ENCODE measurements at places on chromosomes 2 and 18.

- DNase-seq = no peak
Measured at GRCh38 chr2:45983213-45983612, 314.0 kb upstream of the EPAS1 start.

DNA sequence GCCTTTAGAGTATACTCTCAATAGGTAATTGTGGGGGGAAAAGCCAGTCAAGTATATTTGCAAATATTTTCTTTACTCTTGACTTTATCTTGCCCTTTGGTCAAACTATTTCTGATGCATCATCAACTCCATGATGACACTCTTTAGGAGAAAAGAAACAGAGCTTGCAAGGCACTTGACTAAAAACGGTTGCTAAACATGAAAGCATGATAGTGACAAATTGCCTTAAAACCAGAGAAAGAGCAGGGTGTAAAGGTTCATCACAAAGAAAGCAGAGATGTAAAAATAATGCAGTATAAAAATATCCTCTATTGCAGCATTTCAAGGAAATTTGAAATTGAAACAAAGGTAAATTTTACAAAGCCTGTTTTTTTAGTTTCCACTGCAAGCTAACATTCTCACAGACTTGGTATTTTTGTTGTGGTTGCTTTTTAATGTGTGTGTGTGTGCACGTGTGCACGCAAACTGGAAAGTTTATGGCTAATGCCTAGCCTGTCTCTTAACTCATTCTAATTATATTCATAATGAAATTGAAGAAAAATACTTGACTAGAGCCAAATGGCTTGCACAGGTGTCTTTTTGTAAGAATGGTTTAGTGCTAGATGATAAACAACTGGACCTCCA lies 503.6 kb downstream of the ARHGAP15 start:
- DNase-seq = no peak

GRCh38 chr2:36482576-36483214 lies 115.3 kb downstream of the FEZ2 start:
- DNase-seq = no peak

- DNase-seq = no peak
Measured at GRCh38 chr18:50569930-50570329, 10.0 kb downstream of the MAPK4 start.

- no peak for DNase-seq
Measured at GRCh38 chr2:6835467-6835866, 30.2 kb downstream of the CMPK2 start.

DNA sequence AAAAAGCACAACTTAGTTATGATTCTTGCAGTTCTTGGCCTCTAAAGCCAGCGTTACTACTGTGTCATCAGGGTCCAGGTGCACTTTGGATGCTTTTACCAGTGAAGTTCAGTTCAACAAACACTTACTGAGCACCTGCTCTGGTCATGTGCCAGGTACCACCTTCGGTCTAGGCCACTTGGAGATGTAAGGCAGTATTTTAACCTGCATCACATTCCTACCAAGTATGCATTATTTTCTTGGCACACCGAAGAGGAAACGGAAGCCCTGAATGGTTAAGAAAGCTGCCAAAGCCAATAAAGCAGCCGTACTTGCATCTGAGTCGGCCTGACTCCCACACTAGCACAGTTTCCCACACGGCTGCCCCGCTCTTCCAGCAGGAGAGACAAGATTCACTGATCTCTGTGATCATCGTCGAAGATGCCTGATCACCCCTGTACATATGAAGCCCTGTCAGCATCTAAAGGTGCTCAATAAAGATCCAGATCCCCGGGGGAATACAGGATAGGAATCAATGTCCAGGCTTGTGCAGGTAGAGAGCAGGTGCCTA lies 427.1 kb downstream of the EIPR1 start:
- DNase-seq = no peak

DNA sequence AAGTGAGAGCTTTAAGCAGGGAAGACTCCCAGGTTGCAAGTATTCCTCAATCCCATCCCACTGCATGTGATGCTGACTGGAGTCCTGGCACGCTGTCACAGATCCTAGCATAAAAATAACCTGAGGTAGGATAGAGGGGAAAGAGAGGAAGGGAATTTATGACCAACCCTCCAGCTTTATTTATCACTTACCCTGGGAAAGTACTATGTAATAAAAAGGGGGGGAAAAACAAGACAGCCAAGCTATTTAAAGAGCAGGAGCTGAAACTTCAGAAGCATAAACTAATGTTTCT lies 122.2 kb downstream of the SLC8A1 start:
- DNase-seq = no peak

GRCh38 chr2:238116298-238117198 lies 16.4 kb downstream of the ESPNL start:
- no peak for DNase-seq

- DNase-seq = no peak
Measured at GRCh38 chr2:191158193-191158592, 7.4 kb upstream of the STAT4 start.

- no peak for DNase-seq
Measured at GRCh38 chr2:172856606-172857005, 121.0 kb downstream of the RAPGEF4 start.

GRCh38 chr2:222280795-222281194 lies 18.0 kb downstream of the PAX3 start:
- no peak for DNase-seq

All from LHCN-M2 (cell line).